ENCODE measurements at places on chromosomes 5 and 9.

- no peak for DNase-seq
Measured at GRCh38 chr9:87891754-87892153, 9.1 kb downstream of the SPATA31E1 start.

- DNase-seq = no peak
Measured at GRCh38 chr5:81353189-81353588, 40.7 kb downstream of the ACOT12 start.

DNA sequence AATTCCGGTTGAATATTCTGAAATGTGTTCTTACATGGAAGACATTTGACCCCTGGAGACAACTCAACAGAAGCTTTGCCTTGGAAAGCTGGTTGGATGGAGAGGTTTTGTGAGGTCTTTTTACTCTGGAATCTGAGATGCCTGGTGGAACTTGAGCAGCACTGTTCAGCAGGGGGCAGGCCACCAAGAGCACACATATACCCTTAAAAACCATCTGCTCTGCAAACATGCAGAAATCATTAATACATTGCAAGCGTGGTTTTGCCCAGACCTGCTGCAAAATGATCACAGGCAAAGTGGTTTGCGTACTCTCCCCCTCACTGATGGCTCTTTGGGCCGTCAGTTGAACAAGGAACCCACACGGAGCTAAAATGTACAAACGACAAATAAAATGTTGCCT is 32.8 kb upstream of the DAP start:
- DNase-seq = no peak

GRCh38 chr5:65967288-65968066 is 41.1 kb downstream of the ERBIN start:
- DNase-seq = no peak

DNA sequence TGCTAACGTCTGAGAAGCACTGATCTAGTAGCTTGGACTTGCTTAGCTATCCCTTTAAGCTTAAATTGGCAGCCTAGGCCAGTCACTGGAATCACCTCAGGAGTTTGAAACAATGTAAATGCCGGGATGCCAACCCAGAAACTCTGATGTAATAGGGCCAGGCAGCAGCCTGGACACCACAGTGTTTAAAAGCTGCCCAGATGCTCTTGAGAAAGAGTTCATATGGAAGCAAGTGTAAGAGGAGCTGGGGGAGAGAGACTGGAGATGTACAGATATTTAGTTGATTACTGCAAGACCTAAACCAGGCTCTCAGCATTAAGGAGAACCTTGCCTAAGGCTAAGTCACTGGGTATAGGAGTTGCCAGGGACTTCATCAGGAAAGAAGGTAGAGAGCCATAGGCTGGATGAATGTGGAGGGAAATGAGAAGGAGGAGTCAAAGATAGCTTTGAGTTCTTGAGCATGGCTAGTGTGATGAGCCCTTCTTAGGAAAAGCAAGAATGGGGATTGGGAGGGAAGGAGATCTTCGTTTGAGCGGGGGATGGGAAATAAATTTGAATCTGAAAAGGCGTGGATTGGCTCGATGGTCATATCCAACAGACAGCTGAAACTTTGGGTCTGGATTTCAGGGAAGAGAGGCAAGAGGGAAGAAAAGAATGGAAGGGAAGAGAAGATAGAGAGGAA is 392.9 kb upstream of the WWC1 start:
- DNase-seq = no peak

DNA sequence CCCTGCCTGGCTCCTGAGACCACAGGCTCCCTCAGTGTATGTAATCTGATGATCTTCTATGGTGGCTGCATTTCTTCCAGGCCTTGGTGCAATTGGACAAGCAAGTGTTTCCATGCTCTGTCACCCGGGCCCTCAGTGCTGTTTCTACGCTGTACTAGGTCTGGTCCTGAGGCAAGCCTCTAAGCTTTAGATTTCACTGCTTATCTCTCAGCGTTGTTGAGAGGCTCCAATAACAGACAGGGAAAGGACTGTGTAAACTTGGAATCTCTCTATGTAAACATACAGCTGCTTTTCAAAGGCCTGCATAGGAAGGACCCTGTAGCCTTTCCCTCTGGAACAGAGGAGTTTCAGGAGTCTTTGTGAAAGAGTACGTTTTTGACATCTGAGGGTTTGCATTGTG is 38.6 kb upstream of the NFIB start:
- DNase-seq = no peak

DNA sequence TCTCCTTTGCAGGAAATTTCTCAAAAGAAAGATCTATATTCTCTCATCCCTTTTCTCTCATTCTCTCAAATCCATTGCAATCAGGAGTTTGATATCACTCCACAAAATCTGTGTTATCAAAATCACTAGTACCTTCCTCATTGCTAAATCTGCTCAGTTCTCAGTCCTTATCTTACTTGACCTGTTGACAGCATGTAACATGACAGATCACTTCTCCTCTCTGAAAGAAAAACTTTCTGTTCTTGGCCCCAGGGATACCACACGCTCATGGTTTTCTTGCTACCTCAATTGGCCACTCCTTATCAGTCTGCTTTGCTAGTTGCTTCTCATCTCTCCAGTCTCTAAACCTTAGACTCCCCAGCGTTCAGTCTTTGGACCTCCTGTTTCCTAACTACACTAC is 22.1 kb downstream of the SRP19 start:
- DNase-seq = no peak

GRCh38 chr5:134101686-134102439 is 12.6 kb upstream of the TCF7 start:
- DNase-seq = peak; percentile 75

DNA sequence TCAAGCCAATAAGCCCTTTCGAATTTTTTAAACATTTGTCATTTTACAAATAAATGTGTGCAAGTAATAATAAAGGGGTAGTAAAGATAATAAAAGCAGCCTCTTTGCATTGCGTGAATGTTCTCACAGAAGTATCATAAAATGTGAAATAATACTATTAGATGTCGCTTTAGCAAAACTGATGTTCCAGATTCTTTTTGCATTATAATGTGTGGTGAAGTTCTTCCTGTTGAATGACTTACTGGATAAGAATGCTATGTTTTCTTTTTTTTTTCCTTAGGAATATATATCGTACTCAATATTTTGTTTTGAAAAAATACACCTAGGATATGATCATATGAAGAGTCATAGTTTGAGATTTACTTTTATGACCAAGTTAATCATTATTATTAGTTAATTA is 85.2 kb upstream of the CDH12 start:
- no peak for DNase-seq

GRCh38 chr5:98938464-98938863 is 9.7 kb upstream of the CHD1 start:
- DNase-seq = no peak

DNA sequence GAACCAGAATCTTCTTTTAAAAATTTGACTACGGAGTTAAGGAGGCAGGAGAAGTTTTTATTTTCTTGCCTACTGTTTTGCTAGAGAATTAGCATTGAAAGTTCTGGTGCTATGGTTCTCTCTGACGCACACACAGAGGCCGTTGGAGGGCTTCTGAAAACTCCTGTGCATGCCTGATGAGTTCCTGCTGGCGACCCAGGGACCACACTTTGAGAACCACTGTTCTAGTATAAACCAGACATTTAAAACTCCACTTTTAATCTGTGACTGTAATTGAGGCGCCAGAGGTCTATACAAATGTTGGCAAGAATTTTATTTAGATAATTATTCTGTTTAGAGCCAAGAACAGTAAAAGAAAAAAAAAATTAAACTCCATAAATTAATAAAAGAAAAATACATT is 99.5 kb upstream of the OTULINL start:
- DNase-seq = no peak

- no peak for DNase-seq
Measured at GRCh38 chr5:56357426-56357825, 124.3 kb upstream of the ANKRD55 start.

GRCh38 chr9:94668418-94668927 is 29.2 kb upstream of the FBP1 start:
- no peak for DNase-seq

DNA sequence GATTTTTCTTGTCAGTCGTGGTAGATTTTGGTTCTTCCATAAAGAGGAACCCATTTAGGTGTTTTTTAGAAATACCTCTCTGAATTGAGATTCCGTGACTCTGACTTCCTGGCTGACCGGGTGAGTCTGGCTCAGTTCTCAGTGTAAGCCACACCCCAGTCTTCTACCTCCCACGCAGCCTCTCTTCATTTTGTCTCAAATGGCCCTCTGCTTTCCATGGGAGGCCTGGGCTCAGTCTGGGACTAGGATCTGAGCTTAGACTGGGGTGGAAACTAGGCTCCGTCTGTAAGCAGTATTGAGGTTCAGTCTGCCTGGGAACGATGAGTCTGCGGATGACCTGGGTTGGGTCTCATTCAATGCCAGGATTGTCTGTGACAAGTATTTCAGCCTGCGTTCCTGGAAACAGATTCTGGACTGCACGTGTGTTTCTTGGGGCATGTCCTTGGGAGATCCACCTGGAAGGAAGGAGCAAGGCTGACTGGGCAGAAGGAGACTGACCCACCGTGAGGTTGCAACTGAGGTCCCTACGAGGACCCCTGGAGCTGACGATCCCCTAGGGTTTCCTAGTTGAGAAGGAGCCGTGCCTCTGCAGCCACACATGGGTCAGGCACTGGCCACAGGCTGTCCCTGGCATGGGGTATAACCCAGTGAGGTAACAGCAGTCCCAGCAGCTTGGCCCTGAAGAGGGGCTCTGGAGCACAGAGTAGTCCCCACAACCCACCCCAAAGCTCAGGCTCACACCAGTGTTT is 12.4 kb upstream of the CRB2 start:
- no peak for DNase-seq

- no peak for DNase-seq
Measured at GRCh38 chr5:154501566-154501965, 23.5 kb upstream of the HAND1 start.

Measured in stimulated activated CD4-positive, alpha-beta T cell treated with anti-CD3 and anti-CD28 coated beads, Interleukin-4, amount 100 ng/mL, for 4 hours (primary cell).